ENCODE measurements at places on chromosomes 4 and X. TPM values are rescaled to one million over a fixed set of nuclear protein-coding genes. Genes with fewer than 3 reads are reported as not detected.

- H3K27ac ChIP-seq, result no peak overlapping the region
- H3K36me3 ChIP-seq, result no peaks in the 10 kb centered on the region
- no peaks in the 10 kb centered on the region for H3K27me3 ChIP-seq
- H3K4me3 ChIP-seq, result no peak overlapping the region
- no peaks in the 10 kb centered on the region for H3K4me1 ChIP-seq
Observed at GRCh38 chr4:141427726-141428296, 207.1 kb downstream of the ZNF330 start.

GRCh38 chr4:6875431-6875831, 34.2 kb upstream of the TBC1D14 start:
- no peaks in the 10 kb centered on the region for H3K4me1 ChIP-seq
- no peak for DNase-seq
- H3K27ac ChIP-seq, result no peak overlapping the region
- H3K27me3 ChIP-seq, result no peaks in the 10 kb centered on the region

LANCL3 gene
- total RNA-seq, result not detected

TMPRSS11D gene
- total RNA-seq, result not detected

- H3K4me3 ChIP-seq, result no peak overlapping the region
- H3K4me1 ChIP-seq, result no peaks in the 10 kb centered on the region
- H3K27ac ChIP-seq, result no peak overlapping the region
- no peaks in the 10 kb centered on the region for H3K27me3 ChIP-seq
- no peaks in the 10 kb centered on the region for H3K36me3 ChIP-seq
Observed at GRCh38 chrX:131068945-131069719, 11.0 kb downstream of the ARHGAP36 start.

- DNase-seq, result no peak
- no peak overlapping the region for H3K4me3 ChIP-seq
- H3K4me1 ChIP-seq, result no peaks in the 10 kb centered on the region
- no peaks in the 10 kb centered on the region for H3K27me3 ChIP-seq
Observed at GRCh38 chr4:168836490-168836889, 173.6 kb downstream of the CBR4 start.

- H3K36me3 ChIP-seq, result no peaks in the 10 kb centered on the region
- no peaks in the 10 kb centered on the region for H3K27me3 ChIP-seq
- H3K27ac ChIP-seq, result no peak overlapping the region
- no peaks in the 10 kb centered on the region for H3K4me1 ChIP-seq
Observed at GRCh38 chrX:148069759-148070503, 88.8 kb downstream of the FMR1NB start.

DGKK gene
- total RNA-seq, result 2.5 TPM

S100P gene
- total RNA-seq, result 70.8 TPM

DNA sequence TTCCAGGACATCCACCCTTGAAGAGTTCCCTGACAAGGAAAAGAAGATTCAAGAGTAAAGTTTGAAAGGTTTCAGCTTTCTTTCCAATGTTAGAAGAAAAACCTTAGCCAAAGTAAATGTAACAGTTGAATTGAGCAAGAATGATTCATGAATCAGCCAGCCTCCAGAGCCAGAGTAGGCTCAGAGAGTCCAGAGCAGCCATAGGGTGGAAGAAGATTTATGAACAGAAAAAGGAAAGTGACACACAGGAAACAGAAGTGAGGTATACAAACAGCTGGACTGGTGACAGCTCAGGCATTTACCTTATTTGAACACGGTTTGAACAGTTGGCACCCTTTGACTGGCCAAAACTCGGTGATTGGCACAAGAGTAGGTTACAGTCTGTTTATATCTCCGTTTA, 63.2 kb downstream of the QDPR start:
- no peak overlapping the region for H3K27ac ChIP-seq
- no peaks in the 10 kb centered on the region for H3K36me3 ChIP-seq
- no peak overlapping the region for H3K4me3 ChIP-seq
- no peaks in the 10 kb centered on the region for H3K4me1 ChIP-seq
- no peaks in the 10 kb centered on the region for H3K27me3 ChIP-seq

HS6ST2 gene
- total RNA-seq, result 33.7 TPM

DNA sequence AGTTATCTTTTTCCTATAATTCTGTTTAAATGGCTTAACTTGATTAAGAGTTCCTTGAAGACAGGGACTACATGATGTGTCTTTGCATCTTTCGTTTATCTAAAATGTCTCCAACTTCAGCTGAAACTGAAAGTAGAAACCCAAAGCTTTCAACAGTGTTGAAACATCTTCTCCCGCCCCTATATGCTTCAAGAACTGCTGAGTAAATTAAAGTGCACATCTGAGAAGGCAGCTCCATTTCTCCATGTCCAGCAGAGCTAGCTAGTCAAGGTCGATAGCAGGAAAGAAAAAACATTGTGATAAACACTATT, 185.7 kb upstream of the TBL1X start:
- no peaks in the 10 kb centered on the region for H3K27me3 ChIP-seq
- no peak overlapping the region for H3K27ac ChIP-seq
- no peaks in the 10 kb centered on the region for H3K36me3 ChIP-seq
- H3K4me3 ChIP-seq, result no peak overlapping the region

ARHGAP4 gene
- total RNA-seq, result 15.7 TPM

DNA sequence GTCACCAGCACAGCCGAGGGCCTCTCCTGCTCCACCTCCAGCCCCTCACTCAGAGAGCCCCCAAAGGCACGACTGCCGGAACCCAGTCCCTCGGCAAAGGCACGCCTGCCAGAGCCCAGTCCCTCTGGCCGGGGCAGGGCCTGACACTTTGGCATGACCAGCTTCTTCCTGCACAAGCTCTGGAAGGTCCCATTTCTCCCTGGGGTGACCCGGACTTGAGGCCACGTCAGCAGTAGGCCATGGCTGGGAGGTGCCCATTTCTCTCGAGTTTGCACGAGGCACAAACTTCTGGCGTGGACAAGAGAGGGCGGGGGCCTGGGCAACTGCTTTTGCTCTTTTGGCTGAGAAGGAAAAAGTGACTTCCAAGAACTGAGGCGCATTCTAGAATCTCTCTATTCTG, 62.2 kb upstream of the GPR78 start:
- DNase-seq, result no peak
- H3K27ac ChIP-seq, result no peak overlapping the region
- H3K4me3 ChIP-seq, result no peak overlapping the region
- H3K36me3 ChIP-seq, result no peaks in the 10 kb centered on the region
- H3K4me1 ChIP-seq, result no peaks in the 10 kb centered on the region

SORBS2 gene
- total RNA-seq, result 47.7 TPM

GRCh38 chr4:136862653-136863052, 669.6 kb downstream of the PCDH18 start:
- DNase-seq, result no peak
- no peaks in the 10 kb centered on the region for H3K36me3 ChIP-seq
- H3K27ac ChIP-seq, result no peak overlapping the region
- no peaks in the 10 kb centered on the region for H3K27me3 ChIP-seq

DNA sequence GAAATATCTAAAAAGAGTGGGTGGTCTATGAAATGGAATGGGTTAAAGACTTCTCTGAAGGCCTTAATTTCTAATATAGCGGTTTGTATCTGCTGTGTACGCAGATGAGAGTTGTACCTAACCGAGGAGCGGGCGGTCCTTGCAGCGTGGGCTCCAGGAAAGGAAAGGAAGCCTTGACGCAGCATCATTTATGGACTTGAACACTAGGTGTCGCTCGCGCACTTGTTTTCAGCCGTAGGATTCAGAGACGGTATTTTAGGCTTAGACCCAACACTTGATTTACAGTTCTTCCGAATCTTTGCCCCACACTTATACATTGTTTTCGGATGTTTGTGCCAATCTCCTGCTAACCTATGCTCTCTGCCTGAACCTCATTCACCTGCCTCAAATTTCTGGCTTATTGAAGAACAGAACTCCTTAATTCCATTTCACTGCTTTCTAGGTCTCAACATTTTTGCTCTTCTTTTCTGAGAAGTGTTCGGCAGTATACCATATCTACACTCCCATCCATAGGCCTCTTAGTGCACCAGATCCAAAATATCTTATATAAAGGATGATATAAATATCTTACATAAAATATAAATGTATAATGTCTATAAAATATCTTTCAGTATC, 48.9 kb upstream of the AADAT start:
- no peak overlapping the region for H3K4me3 ChIP-seq
- H3K4me1 ChIP-seq, result no peaks in the 10 kb centered on the region
- H3K36me3 ChIP-seq, result no peaks in the 10 kb centered on the region

GPRASP1 gene
- 2.4 TPM for total RNA-seq

MAP9 gene
- total RNA-seq, result not detected

DNA sequence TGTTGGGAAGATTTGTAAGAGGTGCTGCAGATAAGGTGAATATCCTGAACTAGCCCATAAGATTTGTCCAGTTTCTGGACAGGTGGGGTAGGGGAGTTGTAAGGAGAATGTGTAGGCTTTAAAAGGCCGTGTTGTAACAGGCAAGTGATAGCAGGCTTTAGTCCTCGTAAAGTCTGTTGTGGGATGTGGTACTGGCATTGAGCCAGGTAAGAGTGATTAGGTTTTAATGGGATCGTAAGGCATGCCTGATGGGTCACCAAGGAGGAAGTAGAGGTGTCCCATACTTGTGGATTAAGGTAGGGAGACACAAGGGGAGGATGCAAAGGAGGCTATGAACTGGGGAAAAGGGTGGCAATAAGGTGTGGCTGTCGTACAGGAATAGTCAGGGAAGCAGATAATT, 256.9 kb upstream of the DKK2 start:
- H3K4me3 ChIP-seq, result no peak overlapping the region
- no peaks in the 10 kb centered on the region for H3K4me1 ChIP-seq
- DNase-seq, result no peak
- no peak overlapping the region for H3K27ac ChIP-seq
- H3K36me3 ChIP-seq, result no peaks in the 10 kb centered on the region
- no peaks in the 10 kb centered on the region for H3K27me3 ChIP-seq

NXF2B gene
- total RNA-seq, result not detected

GRCh38 chr4:183932576-183932975, 27.5 kb downstream of the STOX2 start:
- no peaks in the 10 kb centered on the region for H3K27me3 ChIP-seq
- H3K27ac ChIP-seq, result no peak overlapping the region
- no peaks in the 10 kb centered on the region for H3K36me3 ChIP-seq
- no peak overlapping the region for H3K4me3 ChIP-seq
- DNase-seq, result no peak

DNA sequence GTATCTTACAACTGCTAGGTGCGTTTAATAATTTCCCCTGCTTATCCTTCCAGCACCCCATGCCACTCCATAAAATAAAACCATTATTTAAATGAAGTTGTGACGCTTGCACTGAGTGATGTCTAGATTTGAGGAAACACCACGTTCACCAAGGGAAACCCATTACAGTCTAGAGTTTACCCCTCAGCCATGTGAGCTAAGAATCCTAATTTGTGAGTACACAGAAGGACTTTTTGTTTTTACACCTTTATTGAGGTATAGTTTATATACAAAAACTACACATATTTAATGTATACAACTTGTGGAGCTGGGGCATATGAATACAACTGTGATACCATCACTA, 326.8 kb downstream of the RAPGEF2 start:
- H3K4me1 ChIP-seq, result peaks cover 8% of the 10 kb centered on the region
- no peak overlapping the region for H3K4me3 ChIP-seq
- no peaks in the 10 kb centered on the region for H3K27me3 ChIP-seq
- no peaks in the 10 kb centered on the region for H3K36me3 ChIP-seq
- no peak for DNase-seq

DNA sequence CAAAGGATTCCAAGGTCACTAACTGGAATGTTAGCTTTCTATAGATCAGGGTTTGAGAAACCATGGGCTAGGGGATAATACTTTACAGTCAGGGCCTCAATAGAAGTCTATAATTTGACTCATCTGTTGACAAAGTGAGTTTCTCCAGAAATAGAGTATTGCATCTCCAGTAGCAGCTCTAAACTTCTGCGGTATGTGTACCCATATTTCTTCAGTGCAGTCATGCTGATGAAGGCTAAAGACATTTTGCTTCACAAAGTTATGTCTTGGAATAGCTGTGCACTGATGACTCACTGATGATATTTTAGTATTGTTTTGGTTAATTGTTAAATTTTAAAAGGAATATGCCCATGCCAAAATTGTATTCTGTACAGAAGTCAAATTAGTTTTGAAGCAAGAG, 464.9 kb upstream of the AMOT start:
- H3K27ac ChIP-seq, result no peak overlapping the region
- H3K36me3 ChIP-seq, result no peaks in the 10 kb centered on the region
- no peak overlapping the region for H3K4me3 ChIP-seq
- H3K4me1 ChIP-seq, result no peaks in the 10 kb centered on the region
- no peak for DNase-seq

DNA sequence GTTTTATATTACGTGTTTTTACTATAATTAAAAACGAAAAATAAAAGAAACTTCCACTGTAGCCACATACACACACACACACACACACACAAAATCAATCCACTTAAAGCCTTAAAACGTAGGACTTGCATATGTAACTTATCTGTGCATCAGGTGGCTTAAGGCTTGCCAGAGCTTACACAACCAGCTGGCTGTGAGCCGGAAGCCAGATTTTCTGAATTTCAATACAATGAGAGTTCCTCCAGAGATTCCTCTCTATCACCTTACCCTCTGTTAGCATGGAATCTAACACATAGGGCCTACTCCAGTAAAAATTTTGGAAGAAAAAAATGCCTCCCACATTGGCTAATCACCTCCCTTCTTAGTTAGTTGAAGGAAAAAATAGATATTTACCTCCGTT, 27.9 kb upstream of the SLITRK4 start:
- no peaks in the 10 kb centered on the region for H3K4me1 ChIP-seq
- no peaks in the 10 kb centered on the region for H3K27me3 ChIP-seq
- DNase-seq, result no peak
- H3K4me3 ChIP-seq, result no peak overlapping the region
- H3K27ac ChIP-seq, result no peak overlapping the region

GRCh38 chrX:66000628-66001272, 39.1 kb downstream of the VSIG4 start:
- no peak for DNase-seq
- no peaks in the 10 kb centered on the region for H3K27me3 ChIP-seq
- no peak overlapping the region for H3K4me3 ChIP-seq
- H3K27ac ChIP-seq, result no peak overlapping the region

ARHGEF6 gene
- total RNA-seq, result not detected

- no peaks in the 10 kb centered on the region for H3K27me3 ChIP-seq
- no peaks in the 10 kb centered on the region for H3K36me3 ChIP-seq
- no peak overlapping the region for H3K27ac ChIP-seq
- H3K4me3 ChIP-seq, result no peak overlapping the region
- no peak for DNase-seq
Observed at GRCh38 chr4:153467897-153468262, 1.7 kb downstream of the TMEM131L start.

DNA sequence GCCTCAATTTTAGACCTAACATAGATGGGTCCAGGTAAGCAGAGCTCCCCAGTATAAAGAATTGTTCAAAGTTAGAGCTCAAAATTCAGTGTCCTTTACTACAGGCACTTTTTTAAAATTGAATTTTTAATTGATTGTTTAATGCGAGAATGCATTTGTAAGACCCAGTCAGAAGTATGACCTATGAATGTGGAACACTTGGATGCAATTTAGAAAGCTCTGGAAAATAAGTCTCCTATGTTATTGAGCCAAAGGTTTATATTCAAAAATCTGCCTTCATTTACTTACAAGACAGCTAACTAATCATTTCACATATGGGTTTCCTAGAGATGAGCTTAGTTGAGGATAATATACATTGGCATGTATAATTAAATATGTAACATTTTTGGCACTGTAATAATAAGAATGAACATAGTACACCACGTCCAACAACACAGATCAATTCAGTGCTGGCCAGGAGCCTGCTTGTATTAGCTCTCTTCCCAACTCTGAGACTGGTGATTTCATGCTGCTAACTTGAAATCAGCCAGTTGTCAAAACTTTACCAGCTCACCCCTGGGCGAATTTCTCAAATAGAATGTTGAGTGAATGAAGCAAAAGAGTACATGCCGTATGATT, 197.2 kb upstream of the NPY2R start:
- no peak overlapping the region for H3K4me3 ChIP-seq
- H3K36me3 ChIP-seq, result no peaks in the 10 kb centered on the region
- no peak for DNase-seq
- no peaks in the 10 kb centered on the region for H3K27me3 ChIP-seq
- H3K27ac ChIP-seq, result no peak overlapping the region
